CD4-positive, alpha-beta T cell (primary cell): ENCODE measurements at places on chromosomes 3 and 15.

DNA sequence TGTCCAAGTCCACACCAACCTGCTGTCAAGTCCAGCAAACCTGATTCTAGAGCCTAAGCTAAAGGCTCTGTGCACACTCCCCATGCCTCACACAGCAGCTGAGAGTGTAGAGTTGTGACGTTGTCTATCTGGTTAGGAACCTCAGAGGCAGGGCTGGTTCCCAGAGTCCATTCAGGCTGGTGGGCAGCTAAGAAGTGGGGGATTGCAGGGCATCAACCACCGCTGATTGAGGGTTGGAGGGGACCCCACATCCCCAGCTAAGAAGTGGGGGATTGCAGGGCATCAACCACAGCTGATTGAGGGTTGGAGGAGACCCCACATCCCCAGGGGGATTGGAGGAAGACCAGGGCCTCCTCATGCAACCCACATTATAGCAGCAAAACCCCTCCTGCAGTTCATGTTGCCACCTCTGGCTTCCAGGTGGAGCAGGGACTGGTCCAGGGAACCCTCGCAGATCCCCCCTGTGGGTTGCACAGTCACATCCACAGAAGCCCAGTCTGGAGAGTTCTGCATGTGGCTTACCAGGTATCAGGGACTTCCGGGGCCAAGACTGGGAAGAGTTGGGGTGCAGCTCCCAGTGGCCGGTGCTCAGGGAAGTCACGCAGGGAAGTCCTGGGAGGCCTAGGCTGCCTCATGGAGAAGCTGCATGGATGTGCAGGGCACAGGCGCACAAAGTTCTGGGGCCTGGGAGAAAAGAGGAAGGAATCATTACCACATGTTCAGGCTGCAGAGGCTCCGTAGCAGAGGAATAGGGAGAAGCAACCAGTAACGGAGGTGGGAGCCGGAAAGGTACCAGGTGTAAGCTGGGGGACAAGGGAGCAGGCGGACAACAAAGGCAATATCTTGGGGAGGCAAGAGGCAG is 71.4 kb upstream of the PCSK6 start:
- no peak for DNase-seq

- no peak for DNase-seq
Measured at GRCh38 chr3:17546500-17547255, 195.8 kb downstream of the TBC1D5 start.

- DNase-seq, result no peak
Measured at GRCh38 chr3:23834082-23834870, 28.5 kb downstream of the UBE2E1 start.

- DNase-seq, result no peak
Measured at GRCh38 chr3:3258281-3258680, 78.8 kb upstream of the CRBN start.

GRCh38 chr15:34876640-34877039 is 81.3 kb upstream of the ACTC1 start:
- no peak for DNase-seq
